Activated CD4-positive, CD25-positive, alpha-beta regulatory T cell treated with anti-CD3 and anti-CD28 coated beads, Interleukin-2, amount 50 U/mL, for 16 hours (primary cell): ENCODE measurements at places on chromosomes 11 and 22.

GRCh38 chr11:108135845-108136544 is 14.6 kb downstream of the ACAT1 start:
- no peak for DNase-seq

- DNase-seq, result no peak
Measured at GRCh38 chr22:48574776-48575617, 1252.7 kb downstream of the BRD1 start.

- no peak for DNase-seq
Measured at GRCh38 chr11:120413480-120413879, 77.3 kb downstream of the ARHGEF12 start.

- no peak for DNase-seq
Measured at GRCh38 chr11:2222451-2222850, 47.9 kb downstream of the ASCL2 start.

DNA sequence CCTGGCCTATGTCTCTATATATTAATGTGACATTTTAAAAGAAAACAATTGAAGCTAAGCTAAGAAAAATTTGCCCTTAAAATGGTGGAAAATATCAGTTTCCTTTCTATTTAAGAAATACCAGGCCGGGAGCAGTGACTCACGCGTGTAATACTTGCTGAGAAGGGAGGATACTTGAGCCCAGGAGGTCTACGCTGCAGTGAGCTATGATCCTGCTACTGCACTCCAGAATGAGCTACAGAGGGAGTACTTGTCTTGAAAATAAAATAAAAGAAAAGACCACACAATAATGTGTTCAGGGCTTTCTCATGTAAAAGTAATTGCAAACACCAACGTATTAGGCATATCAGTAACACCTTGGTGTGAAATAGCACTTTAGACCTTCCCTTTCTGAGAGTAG is 1.4 kb upstream of the PRSS23 start:
- no peak for DNase-seq

DNA sequence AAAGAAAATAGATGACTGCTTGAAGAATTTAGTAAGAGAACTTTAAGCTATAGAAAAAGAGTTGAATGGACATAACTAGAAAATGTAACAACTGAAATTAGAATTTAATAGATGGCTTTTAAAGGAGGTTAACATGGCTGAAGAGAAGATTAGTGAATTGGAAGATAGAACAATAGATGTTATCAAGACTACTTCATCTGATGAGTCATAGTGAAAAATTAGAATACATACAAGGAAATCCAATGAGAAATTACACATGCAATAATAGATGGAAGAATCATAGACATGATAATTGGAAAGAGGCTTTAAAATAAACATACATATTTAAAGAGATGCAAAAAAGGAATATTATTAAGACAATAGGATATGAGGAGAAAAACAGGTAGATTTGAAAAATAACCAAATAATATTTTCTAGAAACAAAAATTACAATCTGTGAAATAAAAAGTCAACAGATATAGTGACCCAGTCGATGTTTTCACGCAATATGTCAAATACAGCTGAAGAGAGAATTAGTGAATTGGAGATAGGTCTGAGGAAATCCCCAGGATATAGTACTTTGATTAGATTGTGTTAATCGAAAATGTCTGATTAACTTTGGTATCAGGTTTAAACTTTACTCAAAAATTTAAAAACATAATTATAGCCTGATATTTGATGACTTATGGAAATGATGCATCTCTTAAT is 28.2 kb downstream of the CAT start:
- DNase-seq, result no peak
